Cortex of kidney (tissue), 1 donor: ENCODE measurements at places on chromosomes 2 and 18.

- DNase-seq = no peak
Observed at GRCh38 chr2:71601136-71602114, 148.1 kb downstream of the DYSF start.

DNA sequence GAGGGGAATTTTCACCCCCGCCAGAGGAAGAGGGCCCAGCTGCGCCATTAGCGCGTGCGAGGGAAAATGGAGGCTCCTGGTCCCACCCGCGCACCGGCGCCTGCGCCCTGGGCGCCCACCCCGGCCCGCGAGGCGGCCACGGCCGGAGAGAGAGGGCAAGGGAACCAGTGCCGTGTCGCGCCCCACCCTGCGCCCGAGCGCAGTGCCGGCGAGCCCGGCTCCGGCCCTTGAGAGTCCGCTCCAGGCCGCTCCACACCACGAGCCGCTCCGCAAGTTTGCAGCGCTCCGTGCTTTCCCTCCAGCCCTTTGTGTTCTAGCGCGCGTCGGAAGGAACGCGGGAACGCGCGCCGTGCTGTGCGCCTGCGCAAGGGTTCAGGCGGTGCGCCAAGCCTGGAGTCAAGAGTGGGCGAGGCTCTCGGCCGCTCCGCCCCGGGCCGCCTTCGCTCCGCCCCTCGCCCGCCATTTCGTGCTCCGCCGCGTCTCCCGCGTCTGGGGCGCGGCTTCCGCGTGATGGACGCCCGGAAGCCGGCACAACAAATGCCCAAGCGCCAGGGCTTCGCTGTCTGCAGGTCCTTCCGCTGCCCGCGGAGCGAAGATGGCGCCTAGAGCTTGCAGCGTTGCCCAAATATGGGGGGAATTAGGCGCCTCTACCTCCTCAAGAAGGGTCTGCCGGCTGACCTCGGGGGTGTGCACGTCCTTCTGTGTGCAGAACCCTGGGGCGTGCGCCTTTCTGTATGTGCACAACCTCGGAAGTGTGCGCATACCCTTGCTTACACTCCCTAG is 46.1 kb upstream of the PTMA start:
- peak; percentile 89 for DNase-seq

- DNase-seq = no peak
Observed at GRCh38 chr2:220496513-220496912, 869.1 kb downstream of the SLC4A3 start.

- no peak for DNase-seq
Observed at GRCh38 chr2:105039559-105039958, 1.7 kb downstream of the MRPS9 start.

- no peak for DNase-seq
Observed at GRCh38 chr2:240784629-240785423, 35.2 kb downstream of the KIF1A start.

DNA sequence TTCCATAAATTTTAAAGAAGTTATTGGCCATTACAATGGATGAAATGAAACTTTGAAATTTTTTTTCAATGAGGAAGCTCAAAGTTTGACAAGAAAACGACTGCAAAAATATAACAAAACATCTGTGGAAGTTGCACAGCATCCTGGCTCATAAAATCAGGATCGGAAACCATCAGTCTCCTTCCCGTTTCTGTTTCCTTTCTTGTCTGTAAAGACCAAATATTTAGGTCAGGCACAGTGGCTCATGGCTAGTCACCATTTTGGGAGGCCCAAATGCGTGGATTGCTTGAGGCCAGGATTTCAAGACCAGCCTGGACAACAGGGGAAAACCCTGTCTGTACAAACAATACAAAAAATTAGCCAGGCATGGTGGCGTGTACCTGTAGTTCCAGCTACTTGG is 27.6 kb upstream of the SSB start:
- DNase-seq = no peak

DNA sequence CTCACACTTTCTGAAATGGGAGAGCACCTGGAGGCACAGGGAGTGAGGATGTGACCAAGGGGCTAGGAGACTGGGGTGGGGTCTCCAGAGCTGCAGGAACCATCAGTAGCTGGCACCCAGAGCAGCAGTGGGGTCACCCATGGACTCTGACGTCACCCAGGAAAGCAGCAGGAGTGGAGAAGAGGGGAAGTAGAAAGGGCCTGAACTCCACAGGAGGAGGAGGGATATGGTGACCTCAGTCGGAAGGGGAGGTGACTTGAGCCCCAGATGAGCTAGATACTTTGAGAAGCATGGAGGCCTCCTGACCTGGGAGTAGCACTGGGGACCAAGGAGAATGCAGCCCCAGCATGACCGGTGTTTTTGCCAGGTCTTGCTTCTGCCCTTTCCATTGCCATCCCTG is 8.8 kb downstream of the NMUR1 start:
- DNase-seq = no peak

DNA sequence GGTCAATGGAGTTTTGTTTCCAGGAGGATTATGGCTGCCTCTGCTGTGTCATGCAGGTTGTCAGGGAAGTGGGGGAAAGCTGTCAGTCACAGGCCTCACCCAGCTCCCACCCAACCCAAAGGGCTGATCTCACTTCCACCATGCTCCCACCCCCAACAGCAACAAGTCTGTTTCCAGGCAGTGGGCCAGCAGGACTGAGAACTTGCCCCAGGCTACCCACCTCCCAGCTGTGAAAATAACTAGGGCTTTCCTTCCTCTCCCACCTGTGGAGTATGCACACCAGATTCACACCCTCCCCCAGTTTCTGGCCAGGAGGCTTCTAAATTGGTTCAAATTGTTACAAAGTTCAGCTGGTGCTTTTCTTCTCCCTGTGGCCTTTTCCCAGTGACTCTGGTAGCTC is 95.6 kb upstream of the ACVR1 start:
- DNase-seq = no peak

DNA sequence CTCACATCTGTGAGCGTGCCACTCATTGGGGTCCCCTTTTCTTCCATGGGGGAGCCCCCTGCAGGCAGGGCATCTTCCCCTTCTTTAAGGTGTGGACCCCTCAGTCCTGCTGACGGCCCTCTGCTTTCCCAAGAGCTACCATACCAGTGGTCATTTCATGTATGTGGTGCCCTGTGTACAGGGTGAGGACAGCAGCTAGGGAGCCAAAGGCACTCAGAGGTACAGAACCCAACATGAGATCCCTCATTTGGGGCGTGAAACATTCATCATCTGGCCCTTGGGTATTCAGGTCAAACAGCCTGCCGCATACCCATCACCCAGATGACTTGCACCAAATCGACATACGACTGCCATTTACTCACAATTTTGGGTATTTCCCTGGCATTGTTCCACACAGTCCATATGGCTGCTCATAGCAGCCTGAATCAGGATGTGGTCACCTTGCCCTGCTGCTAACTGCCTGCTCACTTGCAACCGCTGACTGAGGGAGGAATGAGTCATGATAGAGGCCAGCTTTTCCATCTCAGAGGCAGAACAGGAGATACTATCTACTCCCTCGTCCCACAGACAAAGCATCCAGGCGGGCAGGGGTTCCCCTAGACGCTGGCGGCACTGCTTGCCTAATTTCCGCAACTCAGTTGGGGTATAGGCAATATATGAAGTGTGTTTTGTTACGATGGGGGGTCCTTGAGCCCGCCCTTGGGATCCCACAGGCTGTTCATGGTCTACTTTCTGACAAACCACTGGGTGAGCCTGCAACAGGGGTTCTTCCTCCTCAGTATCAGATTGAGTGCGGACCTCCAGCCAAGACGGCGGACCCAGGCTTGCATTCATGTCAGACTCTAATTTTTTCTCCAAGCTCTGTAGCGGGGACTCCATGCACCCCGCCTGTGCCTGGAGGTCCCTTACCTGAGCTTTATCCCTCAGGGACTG is 228.6 kb downstream of the SATB2 start:
- DNase-seq = no peak

GRCh38 chr2:166485558-166486178 is 8.4 kb downstream of the SCN7A start:
- DNase-seq = no peak

DNA sequence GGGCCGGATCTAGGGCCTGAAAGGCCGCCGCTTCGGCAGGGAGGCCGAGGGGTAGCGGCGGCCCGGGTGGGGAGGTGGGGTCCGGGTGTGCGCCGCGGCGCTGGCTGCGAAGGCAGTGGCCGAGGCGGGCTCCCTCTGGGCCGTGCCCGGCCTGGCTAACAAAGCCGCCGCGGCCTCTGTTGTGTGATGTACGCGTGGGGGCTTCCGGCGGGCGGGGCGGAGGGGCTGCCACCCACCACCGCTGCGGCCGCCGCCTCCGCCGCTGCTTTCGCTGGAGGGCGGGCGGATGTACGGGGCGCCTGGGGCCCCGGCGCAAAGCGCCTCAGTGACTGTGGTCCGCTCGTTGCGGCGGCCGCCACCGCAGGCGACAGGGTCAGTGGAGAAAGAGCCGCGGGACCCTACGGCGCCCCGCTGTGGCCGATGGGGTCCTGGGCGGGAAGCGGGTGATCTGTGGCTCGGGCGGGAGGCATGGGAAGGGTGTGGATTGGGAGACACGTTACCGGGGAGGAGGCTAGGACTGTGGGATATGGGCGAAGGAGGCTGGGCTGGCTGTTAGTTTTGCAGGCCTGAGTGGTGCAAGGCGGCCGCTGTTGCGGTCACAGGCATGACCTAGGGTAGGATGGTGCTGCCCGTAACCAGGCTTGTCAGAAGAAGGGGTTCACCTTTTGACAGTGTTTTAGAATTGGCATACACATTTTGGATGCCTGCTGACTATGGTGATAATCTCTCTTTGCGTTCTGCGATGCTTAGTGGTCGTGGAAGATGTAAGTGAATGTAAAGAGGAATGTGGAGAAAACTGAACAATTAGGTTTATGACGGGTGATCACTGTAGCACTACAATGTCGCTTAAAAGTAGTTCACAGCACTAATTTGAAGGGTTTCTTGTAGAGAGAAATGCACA is 662 bp downstream of the BZW1 start:
- DNase-seq = no peak

DNA sequence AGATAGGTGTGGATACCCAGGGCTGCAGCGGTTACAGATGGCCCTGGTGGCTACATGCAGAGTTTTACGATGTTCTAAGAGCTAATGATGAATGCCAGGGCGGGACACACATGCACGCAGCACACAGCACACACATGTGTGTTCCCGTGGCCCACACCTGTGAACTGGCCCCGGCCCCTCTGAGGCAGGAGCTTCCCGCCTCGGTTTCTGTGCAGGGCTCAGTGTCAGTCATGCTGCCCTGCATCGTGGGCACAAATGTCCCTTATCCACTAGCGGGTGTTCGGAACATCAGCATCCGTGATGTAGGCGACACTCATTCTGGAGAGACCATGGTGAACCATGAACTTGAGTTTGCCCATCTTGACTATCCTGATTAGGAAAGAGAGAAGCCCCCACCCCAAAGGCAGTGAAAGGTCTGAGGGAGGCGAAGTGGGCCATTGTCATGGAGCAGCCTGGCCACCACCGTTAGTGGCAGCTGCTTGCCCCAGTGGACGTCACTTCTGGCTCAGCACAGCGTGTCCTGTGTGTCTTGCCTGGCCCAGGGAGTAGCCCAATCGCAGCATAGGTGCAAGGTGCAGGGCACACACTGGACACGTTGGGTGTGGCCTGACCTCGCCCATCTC is 43.8 kb downstream of the DCDC2C start:
- no peak for DNase-seq

GRCh38 chr2:83168377-83168776 is 1290.7 kb downstream of the SUCLG1 start:
- DNase-seq = no peak
